ENCODE measurements at places on chromosomes 16 and 17.

- no peak for DNase-seq
These were observed at the start of gene LGALS9 for GRCh38 chr17:27630607-27631410. Gene LGALS9, plus strand, starts transcription at chr17:27631188. Its CDS starts 78 bp downstream, at chr17:27631266.

DNA sequence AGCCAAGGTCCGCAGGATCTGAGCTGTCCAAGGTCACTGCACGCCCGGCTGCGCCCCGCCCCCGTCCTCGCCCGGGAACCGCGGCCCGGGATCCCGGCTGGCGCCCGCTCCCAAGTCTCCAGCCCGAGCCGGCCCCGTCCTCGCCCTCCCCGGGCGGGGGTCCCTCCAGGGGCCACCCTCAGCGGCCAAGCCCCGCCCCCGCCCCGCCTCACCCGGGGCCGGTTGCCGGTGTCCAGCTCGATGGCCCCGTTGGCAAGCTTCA, 216 bp downstream of the VPS9D1 start:
- peak; percentile 23 for DNase-seq

- peak; percentile 21 for DNase-seq
These were observed 23.0 kb upstream of the NSRP1 start for GRCh38 chr17:30093463-30094147.

GRCh38 chr17:49596613-49597244, 21.1 kb downstream of the NXPH3 start:
- DNase-seq, result no peak

GRCh38 chr16:63998-64913, 8.2 kb downstream of the RHBDF1 start:
- peak; percentile 57 for DNase-seq

- no peak for DNase-seq
These were observed at the start of gene RPRML for GRCh38 chr17:46979147-46979863. Gene RPRML, minus strand, starts transcription at chr17:46979253. Its CDS starts 246 bp downstream, at chr17:46979007.

DNA sequence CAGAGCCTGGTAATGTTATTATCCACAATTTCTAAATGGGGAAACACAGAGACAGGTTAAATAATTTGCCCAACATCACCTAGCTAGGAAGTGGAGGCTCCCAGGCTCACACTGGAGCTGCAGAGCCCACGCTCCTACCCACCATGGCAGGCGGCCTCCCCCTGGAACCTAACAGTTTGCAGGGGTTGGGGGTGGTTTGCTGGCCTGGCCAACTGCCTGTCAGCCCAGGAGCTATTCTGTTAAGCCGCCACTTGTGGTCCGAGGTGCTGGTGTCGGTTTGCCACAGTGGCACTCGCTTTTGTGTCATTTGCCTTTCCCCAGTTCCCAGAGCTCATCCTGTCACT, 3.6 kb downstream of the PRCD start:
- no peak for DNase-seq

DNA sequence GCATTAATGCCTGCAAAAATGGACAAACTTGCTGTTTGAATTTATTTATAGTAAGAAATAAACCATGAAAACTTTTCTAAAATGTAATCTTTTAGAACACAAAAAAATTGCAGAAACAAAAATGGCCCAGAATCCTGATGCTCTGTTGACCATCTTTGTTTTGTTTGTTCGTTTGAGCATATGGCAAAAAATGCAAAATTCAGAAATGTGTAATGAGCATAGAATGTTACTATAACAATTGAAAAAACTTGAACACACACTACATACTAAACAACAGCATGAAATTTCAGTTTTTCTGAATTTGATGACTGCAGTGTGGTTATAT, 1.1 kb upstream of the KPNA2 start:
- no peak for DNase-seq

DNA sequence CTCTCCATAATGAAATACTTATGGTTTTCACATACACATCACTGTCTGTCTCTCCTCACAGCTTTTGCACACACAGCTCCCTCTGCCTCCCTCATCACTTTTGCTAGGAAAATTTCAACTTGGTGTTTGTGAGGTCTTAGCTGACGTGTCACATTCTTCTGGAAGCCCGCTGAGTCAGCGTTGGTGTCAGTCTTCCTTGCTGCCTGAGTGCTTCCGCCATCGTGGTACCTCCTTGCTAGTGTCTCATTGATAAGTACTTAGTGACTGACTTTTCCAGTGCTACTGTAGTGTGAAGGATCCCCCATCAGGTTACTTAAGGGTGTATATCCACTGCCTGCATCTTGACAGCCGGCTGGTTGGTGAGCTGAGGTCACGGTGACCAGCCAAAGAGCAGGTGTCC, 33.5 kb downstream of the CA10 start:
- no peak for DNase-seq
